ENCODE measurements at places on chromosomes 4 and X.

DNA sequence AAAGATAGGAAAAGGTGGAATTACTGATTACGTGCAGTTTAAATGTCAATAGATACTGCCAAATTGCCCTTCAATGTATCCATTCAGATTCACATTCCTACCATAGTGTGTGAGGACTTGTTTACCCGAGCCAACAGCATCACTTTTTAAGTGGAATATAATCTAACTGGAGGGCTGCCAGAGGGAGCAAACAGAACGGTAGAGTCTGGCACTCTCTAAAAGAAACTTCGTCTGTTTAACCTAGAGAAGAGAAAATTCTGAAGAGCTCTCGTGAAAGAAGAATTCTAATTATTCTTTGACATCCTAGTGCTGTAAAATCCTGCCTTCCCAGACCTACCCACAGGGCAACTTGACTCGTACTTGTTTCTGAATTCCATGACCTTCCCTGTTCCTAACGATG lies 23.2 kb downstream of the SMIM43 start:
- no peak for DNase-seq

GRCh38 chr4:77818073-77818601 lies 1.0 kb downstream of the CNOT6L start:
- no peak for DNase-seq

GRCh38 chrX:39795605-39796004 lies 302.2 kb downstream of the BCOR start:
- no peak for DNase-seq

- DNase-seq: no peak
These were observed 223.8 kb upstream of the MAGEC2 start for GRCh38 chrX:142428916-142429315.

DNA sequence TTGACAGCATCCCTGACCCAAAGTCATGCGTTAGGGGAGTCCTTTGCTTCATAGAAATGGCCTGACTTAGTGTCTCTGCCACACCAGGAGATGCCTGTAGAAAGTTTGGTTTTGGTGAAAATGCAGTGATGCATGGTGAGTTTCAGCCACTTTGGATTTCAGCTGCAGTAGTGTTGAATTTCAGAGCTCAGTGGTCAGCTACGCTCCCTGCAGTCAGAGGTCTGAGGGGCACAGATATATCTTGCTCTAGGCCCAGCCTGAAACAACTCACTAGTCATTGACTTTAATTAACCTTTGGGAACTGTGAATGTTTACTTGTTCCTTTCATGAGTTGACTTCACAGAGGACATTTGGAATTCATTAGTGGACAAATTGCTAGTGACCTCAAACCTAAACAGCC lies 17.5 kb downstream of the RBMX2 start:
- DNase-seq: no peak

DNA sequence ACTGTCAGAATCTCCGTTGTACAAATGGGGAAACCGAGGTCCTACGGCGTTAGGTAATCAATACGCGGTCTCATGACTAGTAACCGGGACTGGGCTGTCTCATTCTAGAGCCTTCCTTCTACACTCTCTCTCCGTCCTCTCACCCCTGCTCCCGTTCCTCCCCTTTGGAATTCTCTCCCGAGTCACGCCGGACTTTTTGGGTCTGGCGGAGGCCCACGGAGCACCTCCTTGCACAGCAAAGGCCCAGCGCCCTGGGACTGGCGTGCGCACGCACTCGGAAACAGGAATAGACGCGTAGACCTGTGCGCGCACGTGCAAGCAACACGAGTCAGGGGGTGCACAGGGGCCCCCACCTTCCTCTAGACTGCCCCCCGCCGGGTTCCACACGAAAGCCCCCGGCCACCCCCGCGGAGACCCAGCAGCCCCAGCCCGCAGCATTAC lies 361 bp downstream of the QDPR start:
- peak; percentile 14 for DNase-seq

DNA sequence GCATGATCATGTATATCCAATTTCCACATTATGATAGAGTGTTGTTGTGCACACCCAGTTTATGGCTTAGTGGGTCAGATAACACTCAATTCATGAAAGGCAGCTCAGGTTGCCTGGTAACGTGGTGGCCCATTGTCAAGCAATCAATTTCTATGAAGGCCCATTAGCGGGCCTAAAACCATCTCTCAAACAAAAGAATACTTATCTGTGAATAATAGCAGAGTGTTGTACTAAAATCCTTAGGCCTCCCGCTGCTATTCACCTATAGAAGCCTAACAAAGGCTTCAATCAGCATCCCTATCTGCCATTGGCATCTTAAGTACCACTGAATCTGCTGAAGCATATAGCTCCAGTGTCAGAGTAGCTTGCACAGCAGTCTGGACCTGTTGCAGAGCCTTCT lies 849.6 kb upstream of the POU3F4 start:
- no peak for DNase-seq

DNA sequence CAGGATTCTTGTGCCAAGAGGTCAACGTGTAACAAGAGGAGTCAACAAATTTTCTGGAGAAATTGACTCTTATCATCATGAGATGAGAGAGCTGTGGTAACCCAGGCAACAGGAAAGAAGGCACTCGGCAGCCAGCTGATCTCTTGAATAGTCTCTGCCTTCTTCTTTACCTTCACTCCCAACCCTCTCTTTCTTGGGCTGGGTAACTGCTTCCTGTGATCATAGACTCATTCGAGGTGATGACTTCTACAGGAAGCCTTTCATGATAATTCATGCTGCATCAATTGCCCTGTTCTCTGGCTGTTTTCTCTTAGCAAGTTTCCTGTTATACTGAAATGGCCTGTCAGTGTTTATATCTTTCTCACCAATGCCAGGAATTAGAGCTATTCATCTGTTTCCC lies 70.8 kb upstream of the FSTL5 start:
- DNase-seq: no peak

DNA sequence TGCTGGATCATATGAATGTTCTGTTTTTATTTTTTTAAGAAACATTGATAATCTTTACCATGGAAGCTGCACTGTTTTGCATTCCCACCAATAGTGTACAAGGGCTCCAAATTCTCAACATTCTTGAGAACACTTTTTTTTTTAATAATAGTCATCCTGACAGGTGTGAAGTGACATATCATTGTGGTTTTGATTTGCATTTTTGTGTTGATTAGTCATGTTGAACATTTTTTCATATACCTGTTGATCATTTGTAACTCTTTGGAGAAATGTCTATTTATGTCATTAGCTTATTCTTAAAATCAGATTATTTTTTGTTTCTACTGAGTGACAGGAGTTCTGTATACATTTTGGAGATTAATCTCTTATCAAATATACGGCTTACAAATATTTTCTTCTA lies 408.5 kb downstream of the GLUD2 start:
- DNase-seq: no peak

GRCh38 chr4:113052379-113052951 lies 3.0 kb downstream of the ANK2 start:
- no peak for DNase-seq

DNA sequence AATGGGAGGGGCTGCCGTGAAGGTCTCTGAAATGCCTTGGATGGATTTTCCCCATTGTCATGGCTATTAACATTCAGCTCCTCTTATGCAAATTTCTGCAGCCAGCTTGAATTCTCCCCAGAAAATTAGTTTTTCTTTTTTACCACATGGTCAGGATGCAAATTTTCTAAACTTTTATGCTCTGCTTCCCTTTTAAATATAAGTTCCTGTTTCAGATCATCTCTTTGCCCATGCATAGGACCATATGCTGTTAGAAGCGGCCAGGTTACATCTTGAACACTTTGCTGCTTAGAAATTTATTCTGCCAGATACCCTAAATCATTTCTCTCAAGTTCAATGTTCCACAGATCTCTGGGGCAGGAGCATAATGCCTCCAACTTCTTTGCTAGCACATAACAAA lies 13.8 kb upstream of the CLDN34 start:
- no peak for DNase-seq
